A549 treated with CORT108297 at 1 μM for 4 hours (cell line): ENCODE measurements at places on chromosomes 1 and 21. TPM values are rescaled to one million over a fixed set of nuclear protein-coding genes. Genes with fewer than 3 reads are reported as not detected.

C1QC gene
- total RNA-seq: not detected in 5 replicates

NCAM2 gene
- total RNA-seq: not detected in 5 replicates

EPHA2 gene
- 101 to 153 TPM (median 134 TPM) in 5 replicates for total RNA-seq

CRABP2 gene
- 10.1 to 14.1 TPM (median 11.0 TPM) in 5 replicates for total RNA-seq
